Foreskin keratinocyte (primary cell): ENCODE measurements at places on chromosomes 16 and 17.

DNA sequence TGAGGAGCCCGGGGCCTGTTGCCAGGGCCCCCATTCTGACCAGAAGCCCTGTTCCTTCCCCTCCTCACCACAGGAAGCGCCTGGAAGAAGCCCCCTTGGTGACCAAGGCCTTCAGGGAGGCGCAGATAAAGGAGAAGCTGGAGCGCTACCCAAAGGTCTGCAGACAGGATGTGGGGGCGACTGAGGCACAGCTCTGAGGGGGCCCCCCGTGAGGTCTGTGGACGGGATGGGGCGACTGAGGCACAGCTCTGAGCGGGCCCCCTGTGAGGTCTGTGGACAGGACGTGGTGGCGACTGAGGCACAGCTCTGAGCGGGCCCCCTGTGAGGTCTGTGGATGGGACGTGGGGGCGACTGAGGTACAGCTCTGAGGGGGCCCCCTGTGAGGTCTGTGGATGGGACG is 13.3 kb downstream of the CENPX start:
- no peak for DNase-seq

GRCh38 chr17:16418685-16419068 is 3.3 kb downstream of the TRPV2 start:
- DNase-seq: no peak

- no peak for DNase-seq
Measured at GRCh38 chr17:7217113-7217987, 2.3 kb downstream of the DLG4 start.

GRCh38 chr17:1764284-1764683 is 2.4 kb downstream of the SERPINF1 start:
- DNase-seq: peak; percentile 84

- no peak for DNase-seq
Measured at GRCh38 chr16:53355064-53355463, 79.2 kb upstream of the RBL2 start.

DNA sequence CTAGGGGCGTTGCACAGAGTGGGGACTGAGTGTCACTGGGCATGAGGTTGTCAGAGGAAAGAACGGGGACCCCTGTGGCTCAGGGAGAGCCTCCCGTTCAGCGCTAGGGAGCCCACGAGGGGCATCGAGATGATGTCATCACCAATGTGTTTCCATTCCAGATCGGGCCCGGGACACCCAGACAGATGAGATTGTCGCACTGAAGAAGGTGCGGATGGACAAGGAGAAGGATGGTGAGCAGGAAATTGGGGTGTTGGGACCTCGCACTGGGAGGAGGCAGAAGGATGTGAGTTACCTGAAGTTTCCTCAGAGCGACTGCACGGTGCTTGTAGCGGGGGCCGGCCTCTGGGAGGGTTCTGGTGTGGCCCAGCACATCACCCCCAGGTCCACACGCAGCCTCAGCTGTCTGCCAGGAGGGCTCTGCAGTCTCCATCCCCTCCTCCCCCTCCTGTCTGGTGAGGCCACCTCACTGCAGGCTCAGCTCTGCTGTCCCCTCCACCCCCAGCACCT is 4.0 kb downstream of the CDK10 start:
- DNase-seq: no peak

GRCh38 chr16:3027983-3028715 is 4.3 kb downstream of the THOC6 start:
- DNase-seq: peak; percentile 70

DNA sequence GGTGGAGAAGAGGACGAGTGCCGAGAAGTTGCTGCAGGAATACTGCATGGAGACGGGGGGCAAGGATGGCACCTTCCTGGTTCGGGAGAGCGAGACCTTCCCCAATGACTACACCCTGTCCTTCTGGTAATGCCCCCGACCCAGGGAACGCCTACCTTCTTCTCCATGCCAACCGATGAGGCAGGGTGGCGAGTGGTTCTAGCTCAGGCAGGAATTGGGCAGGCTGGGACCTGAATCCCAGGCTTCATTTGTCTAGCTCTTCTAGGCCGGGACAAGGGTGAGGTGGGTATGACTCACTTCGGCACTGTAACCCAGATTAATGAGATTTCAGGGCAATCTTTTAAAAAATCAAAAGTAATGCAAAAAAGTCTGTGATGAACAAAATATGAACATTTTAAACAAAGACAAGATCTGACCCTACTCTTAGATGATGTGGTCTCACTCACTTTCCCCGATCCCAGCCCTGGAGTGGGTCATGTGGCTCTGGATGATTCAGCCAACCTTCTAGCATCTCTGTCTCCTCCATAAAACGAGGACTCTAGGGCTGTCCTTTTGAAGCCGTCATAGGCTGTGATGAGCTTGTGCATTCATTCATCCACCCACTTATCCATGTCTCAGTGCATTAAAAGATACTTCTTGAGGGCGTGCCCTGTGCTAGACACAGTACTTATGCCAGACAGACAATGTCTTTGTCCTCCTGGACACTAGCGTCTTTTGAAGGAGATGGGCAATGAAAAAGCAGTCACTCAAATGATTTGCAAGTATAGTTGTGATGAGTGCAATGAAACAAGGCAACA is 102.6 kb downstream of the SDR42E1 start:
- DNase-seq: peak; percentile 84

- no peak for DNase-seq
Measured at GRCh38 chr16:13883881-13884280, 36.1 kb upstream of the ERCC4 start.

DNA sequence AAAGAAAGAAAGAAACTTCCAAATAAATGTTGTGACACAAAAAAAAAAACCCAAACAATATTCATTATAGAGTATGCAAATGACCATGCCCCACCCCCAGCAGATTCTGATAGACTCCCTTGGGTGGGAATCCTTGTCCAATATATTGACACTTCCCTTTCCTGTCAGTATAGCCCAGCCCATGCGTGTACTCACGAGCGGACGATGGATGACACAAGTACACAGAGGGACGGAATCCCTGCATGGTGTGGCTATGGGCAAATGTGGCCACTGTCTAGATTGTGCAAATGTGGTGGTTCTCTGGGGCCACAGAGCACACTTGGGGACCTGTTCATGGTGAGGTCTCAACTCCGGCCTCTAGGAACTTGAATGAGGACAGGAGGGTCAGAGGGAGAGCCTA is 3.1 kb downstream of the RAB37 start:
- no peak for DNase-seq

GRCh38 chr17:79627766-79628690 is 17.2 kb upstream of the RBFOX3 start:
- DNase-seq: no peak

- DNase-seq: no peak
Measured at GRCh38 chr17:63042256-63042812, 76.3 kb downstream of the TANC2 start.

DNA sequence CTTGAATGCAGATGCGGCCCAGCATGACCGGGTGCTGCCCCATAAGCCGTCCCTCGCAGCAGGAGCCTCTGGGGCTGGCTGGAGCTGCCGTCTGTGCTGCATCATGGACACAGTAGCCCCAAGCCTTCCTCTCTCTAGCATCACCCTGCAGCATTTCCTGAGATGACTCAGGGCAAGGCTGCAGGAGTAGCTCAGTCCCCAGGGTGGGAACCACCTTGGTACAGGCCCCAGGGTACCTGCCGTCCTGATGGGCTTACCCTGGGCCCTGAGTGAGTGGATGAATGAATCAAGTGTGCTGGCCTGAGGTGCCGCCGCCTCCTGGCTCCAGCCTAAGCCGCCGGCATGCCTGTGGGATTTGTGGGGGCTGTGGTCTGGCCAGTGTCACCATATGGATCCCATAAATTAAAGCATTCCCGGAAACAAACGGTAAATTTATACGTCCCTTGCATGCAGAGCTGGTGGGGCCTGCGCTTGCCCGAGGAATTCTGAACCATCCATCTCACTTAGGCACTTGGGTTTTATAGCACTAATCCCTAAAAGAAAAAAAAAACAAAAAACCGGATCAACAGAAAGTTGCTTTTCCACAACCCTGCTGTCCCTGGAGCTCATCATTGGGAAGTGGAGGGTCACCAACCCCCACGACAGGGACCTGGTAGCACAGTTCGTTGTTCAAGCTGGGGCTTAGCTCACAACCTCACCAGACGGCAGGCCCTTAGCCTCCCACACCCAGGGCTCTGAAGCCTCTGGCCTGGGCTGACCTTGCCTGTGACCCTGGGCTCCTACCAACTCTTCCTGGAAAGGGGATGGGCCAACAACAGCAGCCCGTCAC is 242.6 kb upstream of the CIBAR2 start:
- peak; percentile 86 for DNase-seq

DNA sequence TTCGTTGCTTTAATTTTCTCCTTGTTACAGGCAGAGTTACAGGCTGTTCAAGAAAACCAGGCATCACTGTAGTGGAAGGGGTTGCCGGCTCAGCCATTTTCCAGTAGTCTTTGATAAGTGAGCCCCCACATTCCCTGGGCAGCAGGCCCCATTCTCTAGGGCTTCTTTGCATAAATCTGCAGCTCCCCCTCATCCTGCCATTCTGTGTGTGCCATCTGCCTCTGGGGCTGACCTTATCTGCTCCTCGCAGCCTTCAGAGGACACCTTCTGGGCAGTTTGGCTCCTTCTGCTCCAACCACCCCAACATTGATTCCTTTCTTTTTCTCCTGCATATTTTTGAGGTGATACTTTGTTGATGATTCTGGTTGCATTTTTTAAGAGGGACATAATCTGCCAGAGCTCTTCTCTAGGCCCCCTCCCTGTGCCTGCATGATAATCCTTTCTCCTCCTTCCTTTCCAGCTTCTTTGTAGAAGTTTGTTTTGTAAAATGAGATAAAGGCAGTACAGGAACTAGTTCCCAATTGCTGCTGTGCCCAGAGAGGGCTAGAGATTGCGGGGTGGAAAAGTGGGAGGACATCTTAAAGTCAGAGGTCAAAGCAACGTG is 17.1 kb downstream of the RND2 start:
- DNase-seq: no peak

DNA sequence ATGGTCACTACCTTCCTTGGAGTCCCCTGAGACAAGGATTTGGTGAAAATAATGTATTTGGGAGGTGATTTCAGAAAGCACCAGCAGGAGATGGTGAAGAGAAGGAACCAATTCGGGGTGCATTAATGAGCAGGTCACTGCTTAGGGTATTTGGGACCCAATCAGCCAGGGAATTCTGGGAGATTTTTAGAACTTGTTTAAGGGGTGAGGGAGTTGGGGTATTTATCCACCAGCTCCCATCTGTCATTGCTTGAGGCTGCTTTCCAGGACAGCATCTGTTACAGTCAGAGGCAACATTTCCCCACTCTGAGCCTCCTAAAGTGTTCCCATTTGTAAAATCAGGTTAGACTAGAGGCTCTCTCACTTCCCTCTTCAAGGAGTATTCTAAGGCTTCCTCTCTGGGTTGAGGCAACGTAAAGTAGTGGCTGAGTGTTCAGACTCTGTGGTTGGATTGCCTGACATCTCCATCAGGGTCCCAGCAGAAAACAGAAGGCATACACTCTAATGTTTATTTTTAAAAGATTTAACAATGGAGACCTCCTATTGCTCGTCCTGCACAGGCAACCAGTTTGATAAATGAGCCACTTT is 60.9 kb downstream of the CLEC19A start:
- no peak for DNase-seq

- DNase-seq: no peak
Measured at GRCh38 chr17:37182786-37183465, 192.9 kb upstream of the C17orf78 start.

GRCh38 chr17:16286009-16286946 is 67.0 kb downstream of the CENPV start:
- peak; percentile 95 for DNase-seq

DNA sequence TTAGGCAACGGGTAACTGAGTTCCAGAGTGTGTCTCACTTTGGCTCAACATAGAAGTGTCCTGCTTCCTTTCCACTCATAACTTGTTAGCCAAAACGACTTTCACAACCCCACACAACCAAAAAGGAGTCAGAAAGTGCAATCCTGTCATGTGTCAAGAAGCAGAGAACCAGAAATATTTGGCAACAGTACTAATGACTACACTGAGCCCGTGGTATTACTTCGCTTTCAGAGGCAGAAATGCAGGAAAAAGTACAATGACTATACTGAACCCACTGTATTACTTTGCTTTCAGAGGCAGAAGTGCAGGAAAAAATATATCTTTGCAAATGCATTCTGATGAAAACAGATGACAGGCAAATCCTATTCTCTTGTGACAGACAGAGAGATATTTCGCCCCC is 484.6 kb downstream of the KIF2B start:
- peak; percentile 33 for DNase-seq

- no peak for DNase-seq
Measured at GRCh38 chr16:77062878-77063675, 127.9 kb upstream of the MON1B start.

- DNase-seq: no peak
Measured at GRCh38 chr17:46141645-46142044, 51.6 kb downstream of the KANSL1 start.

GRCh38 chr17:57465610-57466009 is 209.3 kb downstream of the MSI2 start:
- DNase-seq: no peak

- no peak for DNase-seq
Measured at GRCh38 chr16:19837331-19837980, 47.2 kb downstream of the GPRC5B start.

DNA sequence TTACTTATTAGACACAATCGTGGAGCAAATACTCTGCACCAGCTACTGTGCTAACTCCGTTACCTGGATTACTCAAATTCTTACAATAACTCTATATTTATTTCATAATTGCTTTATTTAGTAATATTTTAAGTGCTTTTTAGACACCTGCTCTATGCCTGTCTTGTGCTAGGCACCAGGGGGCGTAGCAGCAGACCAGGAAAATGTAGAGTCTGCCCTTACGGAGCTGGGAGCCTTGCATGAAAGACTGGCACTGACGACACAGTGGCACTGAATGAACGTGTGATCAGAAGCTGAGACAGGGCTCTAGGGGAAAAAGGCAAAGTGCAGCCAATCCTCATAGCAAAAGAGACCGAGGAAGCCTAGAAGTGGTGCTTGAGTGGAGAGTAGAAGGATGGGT is 486.5 kb downstream of the CDH13 start:
- no peak for DNase-seq

GRCh38 chr16:9610727-9611126 is 519.3 kb downstream of the HAPSTR1 start:
- DNase-seq: no peak

DNA sequence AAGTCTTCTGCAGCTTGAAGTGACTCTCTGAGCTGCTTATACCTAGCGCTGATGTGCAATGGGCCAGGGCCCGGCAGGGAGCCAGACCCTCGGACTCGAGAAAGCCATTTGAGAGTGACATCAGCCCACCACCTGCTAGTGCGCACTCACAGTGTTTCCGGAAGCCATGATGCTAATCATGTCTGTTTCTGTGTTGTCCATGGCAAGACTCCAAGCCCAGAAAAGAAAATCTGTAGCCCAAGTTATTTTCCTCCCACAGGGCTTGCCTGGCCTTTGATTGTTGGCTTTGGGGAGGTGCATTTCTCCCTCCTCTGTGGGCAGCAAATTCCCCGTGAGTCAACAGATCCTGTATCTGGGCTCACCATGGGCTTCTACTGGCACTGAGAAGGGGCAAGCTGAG is 1.8 kb upstream of the CDRT4 start:
- no peak for DNase-seq

DNA sequence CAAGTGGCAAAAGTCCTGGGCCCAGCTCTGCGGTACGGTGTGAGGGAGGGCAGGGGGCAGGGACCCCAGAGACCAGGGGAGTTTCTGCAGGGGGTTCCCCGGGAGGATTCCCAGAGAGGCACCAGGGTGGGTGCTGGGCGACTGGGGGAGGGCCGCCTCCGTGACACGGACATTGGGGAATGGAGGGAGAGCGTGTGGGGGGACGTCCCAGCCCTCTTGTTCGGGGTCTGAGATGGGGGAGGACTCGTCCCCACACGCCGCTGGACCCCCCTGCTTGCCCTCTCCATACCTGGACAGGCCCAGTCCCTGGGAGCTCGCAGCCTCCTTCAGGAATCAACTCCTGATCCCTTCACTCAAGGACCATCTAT is 26.3 kb upstream of the C1QTNF8 start:
- DNase-seq: no peak
